ENCODE measurements at places on chromosomes 12 and 14.

- no peak for DNase-seq
Observed at GRCh38 chr12:47276621-47277309, 197.0 kb upstream of the AMIGO2 start.

GRCh38 chr14:30115756-30116155 lies 188.1 kb upstream of the PRKD1 start:
- no peak for DNase-seq

DNA sequence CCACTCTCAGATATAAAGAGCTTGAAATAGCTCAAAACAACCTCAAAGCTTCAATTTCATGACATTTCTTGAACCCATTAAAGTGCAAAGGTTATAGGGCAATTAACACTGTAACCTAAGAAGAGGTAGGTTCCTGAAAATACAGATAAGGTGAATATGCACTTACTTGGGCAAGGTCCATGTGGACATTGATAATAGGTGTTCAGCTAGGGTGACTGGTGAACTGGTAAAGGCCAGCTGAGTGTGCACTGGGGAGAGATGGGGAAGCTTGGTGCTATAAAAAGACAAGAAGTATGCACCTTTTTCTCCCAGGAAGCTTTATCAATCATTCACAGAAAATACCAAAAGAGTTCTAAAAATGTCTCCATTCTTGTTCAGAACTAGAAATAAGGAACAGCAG lies 418.6 kb downstream of the SLC16A7 start:
- no peak for DNase-seq

- DNase-seq: no peak
Observed at GRCh38 chr12:117533687-117534086, 172.3 kb upstream of the NOS1 start.

GRCh38 chr12:17206553-17206952 lies 600.6 kb upstream of the LMO3 start:
- DNase-seq: no peak

- DNase-seq: peak; percentile 4
Observed at GRCh38 chr12:127108360-127109215, 1158.4 kb upstream of the TMEM132C start.

DNA sequence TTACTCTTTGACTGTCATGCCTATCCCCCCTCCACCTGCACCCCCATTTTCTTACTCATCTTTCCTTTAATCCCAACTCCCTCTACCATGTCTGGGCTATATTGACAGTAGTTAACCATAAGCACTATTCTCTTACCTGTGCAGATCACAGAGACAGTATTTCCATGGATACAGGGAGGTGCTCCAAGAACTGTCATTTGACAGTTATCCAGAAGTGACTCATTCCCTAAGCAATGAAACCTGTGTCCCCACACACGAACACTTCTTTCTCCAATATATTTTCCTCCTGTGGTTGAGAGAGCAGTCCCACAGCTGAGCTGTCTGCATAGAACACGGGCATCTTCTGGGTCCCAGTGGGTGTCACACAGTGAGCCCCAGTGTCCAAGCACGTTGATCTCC lies 68.8 kb downstream of the CD163L1 start:
- DNase-seq: no peak

- no peak for DNase-seq
Observed at GRCh38 chr12:124762791-124763593, 100.7 kb downstream of the SCARB1 start.

DNA sequence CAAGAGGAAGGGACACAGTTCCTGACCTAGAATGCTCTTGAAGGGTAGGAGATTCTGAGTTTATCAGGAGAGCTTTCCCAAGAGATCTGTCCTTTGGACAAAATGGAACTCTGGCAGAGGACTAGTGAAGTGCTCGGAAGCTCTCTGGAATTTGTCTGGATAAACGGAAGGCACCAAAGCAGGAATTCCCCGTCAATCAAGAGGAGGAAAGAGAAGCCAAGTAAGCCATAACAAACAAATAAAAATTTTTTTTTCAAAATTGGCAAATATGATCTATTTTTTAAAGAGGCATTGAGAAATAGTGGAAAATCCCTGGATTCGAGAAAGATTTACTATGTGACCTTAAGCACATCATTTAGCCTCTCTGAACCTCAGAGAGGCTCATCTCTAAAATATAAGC lies 99.2 kb downstream of the GRIN2B start:
- DNase-seq: no peak

- no peak for DNase-seq
Observed at GRCh38 chr14:51787352-51787751, 73.1 kb upstream of the GNG2 start.

GRCh38 chr12:91094032-91094662 lies 17.1 kb downstream of the LUM start:
- no peak for DNase-seq

DNA sequence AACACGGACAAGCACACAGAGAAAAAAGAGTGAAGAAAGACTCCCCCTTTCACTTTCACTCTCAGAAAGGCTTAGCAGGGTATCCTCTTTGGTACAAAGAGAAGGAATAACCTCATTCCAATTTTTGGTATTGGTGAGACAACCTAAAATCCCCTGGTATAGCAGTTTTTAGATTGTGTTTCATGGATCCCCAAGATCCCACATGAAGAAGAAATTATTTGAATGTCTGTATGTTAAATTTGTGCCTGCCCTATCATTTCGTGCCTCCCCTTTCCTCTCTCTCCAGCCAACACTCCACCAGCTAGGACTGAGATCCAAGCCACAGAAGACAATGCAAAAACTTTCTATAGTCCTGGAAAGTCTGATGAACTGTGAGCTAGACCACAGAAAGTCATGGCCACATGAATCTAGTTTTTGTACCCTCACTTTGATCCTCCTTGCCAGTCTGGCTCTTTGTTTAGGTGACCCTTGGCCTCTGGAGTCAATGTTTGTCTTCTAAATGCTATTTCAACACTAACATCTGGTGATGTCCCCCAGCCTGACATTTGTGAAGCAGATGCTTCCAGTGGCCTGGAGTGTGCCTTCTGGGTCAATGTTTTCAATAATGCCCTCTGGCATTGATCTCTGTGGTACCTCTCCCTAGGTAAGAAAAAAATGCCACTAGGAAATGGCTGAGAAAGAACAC lies 181.9 kb upstream of the BMP4 start:
- no peak for DNase-seq

GRCh38 chr14:45258073-45258472 lies 5.1 kb upstream of the MIS18BP1 start:
- DNase-seq: no peak

- DNase-seq: peak; percentile 27
Observed at GRCh38 chr14:105173901-105174894, 5.6 kb upstream of the JAG2 start.

DNA sequence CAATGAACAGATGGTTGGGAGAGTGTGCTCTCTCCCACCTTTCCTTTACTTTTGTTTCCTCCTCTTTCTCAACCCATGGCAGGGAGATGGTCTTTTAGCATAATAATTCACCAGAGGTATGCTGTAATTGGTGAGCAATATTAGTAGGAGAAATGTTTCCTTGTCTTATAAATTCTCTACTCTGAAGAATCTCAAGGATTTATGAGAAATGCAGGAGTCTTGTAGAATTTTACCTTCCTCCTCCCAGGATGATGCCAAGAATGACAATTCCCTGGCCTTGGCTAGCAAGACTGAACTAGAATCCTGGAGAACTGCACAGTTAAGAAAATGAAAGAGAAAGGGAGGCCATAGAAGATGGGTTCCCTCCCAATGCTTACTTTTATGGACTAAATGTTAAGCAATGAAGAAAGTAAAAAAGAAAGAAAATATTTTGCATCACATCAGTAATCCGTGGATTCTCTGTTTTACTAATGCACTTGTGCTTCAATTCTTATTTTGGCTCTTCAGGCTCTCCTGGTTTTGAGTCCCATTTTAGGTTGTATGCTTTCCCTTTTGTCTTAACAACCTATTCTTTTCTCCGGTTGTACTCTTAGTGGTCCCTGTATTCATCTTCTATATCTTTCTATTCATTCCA lies 192.9 kb upstream of the GARIN6 start:
- DNase-seq: no peak

DNA sequence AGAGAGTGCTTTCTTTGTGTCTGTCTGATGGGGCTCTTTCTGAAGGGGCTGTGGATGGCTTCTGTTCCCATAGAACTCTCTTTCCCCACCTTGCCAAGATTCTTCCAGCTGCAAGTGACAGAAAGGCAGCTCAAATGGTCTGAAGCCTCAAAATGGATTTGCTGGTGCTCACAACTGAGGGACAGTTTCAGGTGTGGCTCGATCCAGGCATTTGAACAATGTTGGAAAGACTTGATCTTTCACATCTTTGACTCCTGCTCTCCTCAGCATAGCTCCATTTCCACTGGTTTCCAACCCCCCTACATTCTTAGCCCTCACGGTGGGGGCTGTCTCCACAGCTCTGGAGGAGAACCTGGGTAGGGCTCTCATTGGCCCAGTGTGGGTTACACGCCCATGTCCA lies 15.9 kb downstream of the RFLNA start:
- no peak for DNase-seq

GRCh38 chr12:28610401-28611114 lies 420.3 kb downstream of the CCDC91 start:
- no peak for DNase-seq

DNA sequence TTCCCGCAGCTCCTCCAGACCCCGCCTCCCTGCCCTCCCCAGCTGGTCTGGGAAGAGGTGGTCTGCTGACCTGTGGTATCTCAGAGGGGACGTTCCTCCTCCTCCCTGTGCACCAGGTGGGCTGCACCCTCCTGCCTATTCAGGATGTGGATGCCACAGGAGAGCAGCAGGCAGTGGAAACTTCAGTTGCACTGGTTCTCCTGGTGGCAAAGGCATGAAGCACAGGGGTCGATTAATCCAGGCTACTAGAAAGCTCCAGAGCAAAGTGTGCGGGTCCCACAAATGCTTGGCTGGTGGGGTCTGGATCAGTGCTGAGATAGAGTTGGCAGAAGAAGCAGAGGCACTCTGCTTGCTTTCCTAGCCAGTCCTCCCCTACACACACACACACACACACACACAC lies 197.0 kb downstream of the SLC41A2 start:
- DNase-seq: no peak

GRCh38 chr12:14367040-14367661 lies 1.7 kb downstream of the ATF7IP start:
- no peak for DNase-seq

DNA sequence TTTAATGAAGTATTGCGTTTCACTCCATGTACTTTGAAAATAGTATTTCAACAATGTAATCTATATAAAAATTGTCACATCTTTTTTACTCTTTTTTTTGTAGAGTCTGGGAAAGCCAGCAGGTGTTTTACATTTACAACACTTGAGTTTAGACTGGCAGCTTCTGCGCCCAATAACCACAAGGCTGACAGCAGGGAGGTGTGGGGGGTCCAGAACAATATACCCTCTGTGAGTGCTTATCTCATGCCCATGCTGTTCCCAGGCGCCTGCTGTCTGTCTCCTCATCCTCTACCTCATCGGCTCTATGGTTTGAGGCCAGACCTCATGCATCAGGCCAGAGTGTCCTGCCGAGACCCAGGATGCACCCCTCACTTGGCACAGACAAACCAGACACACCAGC lies 24.9 kb downstream of the FBRSL1 start:
- DNase-seq: no peak
